ENCODE measurements at places on chromosomes 4 and X. TPM values are rescaled to one million over a fixed set of nuclear protein-coding genes. Genes with fewer than 3 reads are reported as not detected.
A peak's percentile ranks its signal among the peaks of the same experiment; 100 is the strongest.

The ADH1B gene
- 427 TPM for total RNA-seq

DNA sequence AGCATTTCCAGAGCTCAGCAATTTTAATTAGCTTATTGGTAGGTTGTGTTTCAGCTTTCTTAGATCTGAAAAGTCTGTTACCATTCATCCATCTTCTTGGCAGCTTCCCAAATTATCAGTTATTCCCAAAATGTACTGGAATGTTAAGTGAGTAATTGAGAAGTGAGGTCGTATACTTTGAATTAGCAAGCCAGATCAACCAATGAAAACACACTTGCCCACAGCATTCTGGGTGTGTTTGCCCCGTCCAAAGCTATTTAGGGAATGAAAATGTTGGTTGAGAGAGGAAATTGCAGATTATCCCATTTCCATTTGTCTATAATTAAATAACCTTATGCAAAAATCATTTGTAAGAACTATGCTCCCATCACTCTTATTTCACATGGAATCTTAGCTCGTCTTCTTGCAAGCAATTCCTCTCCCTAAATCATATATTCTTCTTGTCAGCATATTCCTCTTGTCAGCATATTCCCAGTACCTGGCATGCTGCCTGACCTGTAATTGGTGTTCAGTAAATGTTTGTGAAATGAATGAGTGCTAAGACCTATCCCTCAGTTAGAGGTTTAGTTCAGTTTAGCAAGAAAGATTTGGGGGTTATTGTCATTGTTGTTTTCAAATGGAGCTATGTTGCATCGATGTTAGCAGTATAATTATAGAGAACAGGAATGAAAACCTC is 23.3 kb upstream of the ANTXR2 start:
- H3K36me3 ChIP-seq, result no peaks in the 10 kb centered on the region
- no peak overlapping the region for H3K4me3 ChIP-seq
- H3K27ac ChIP-seq, result no peak overlapping the region
- H3K27me3 ChIP-seq, result no peaks in the 10 kb centered on the region

DNA sequence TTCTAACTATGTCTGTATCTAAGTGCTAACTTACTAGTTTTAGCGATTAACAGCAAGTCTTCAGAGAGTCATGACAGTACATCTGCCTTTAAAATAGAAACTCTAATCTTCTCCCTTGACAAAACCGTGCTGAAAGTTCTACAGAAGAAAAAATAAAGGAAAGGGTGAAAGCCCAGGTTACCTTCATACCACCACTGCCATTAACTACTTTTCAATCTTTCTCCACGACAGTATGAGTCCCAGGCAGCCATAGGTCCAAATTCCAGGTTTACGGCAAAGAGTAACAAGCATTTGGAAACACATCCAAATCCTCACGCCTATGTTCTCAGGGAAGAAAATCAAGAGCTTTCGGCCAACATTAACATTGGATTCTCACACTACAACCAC is 12.4 kb upstream of the ZCCHC13 start:
- H3K4me3 ChIP-seq, result peak overlapping the region; percentile 59
- no peaks in the 10 kb centered on the region for H3K36me3 ChIP-seq
- no peaks in the 10 kb centered on the region for H3K4me1 ChIP-seq
- H3K27me3 ChIP-seq, result no peaks in the 10 kb centered on the region

The C4orf51 gene
- total RNA-seq, result not detected

- H3K4me1 ChIP-seq, result no peaks in the 10 kb centered on the region
- H3K27ac ChIP-seq, result no peak overlapping the region
- no peak overlapping the region for H3K4me3 ChIP-seq
Observed at GRCh38 chrX:105221374-105221773, 880 bp upstream of the TEX13A start.

- H3K4me3 ChIP-seq, result no peak overlapping the region
- H3K27ac ChIP-seq, result no peak overlapping the region
- no peaks in the 10 kb centered on the region for H3K27me3 ChIP-seq
Observed at GRCh38 chr4:4182835-4183568, 43.7 kb downstream of the OTOP1 start.

DNA sequence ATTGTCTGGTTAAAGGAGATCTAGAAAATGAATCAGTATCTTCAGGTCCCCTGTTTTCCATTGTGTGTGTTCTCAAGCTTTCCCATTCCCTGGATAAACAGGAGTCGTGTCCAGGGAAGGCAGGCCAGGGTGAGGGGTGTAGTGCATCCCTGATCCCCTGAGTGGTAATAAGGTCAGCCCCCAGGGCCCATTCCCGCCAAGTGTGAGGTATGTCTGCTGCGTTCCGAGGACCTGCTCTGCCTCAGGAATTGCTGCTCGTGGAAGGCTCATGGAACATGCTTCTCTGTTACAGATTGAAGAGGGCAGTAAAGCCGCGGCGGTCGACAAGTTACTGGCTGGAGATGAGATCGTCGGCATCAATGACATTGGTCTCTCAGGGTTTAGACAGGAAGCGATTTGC is 87.1 kb downstream of the SHROOM2 start:
- no peak overlapping the region for H3K4me3 ChIP-seq
- H3K36me3 ChIP-seq, result no peaks in the 10 kb centered on the region
- no peaks in the 10 kb centered on the region for H3K27me3 ChIP-seq
- DNase-seq, result no peak
- no peaks in the 10 kb centered on the region for H3K4me1 ChIP-seq

The ARMCX4 gene
- 11.6 TPM for total RNA-seq

DNA sequence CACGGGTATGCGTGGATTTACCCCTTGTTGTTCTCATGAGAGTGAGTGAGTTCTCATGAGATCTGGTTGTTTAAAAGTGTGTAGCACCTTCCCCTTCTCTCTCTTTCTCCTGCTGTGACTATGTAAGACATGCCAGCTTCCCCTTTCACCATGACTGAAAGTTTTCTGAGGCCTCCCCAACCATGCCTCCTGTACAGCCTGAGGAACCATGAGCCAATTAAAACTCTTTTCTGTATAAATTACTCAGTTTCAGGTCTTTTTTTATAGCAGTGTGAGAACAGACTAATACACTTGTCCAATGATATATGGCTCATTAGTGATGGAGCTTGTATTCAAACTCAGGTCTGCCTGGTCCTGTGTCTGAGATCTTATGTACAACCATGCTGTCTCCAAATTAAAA is 28.5 kb upstream of the RTL3 start:
- no peak overlapping the region for H3K4me3 ChIP-seq
- no peaks in the 10 kb centered on the region for H3K4me1 ChIP-seq
- no peaks in the 10 kb centered on the region for H3K27me3 ChIP-seq
- no peak overlapping the region for H3K27ac ChIP-seq
- no peak for DNase-seq

The PCSK1N gene
- total RNA-seq, result 2.3 TPM

GRCh38 chr4:52643785-52644244 is 15.3 kb downstream of the USP46 start:
- no peaks in the 10 kb centered on the region for H3K27me3 ChIP-seq
- H3K4me1 ChIP-seq, result peaks cover 2% of the 10 kb centered on the region
- peak; percentile 71 for DNase-seq
- no peaks in the 10 kb centered on the region for H3K36me3 ChIP-seq

The ABLIM2 gene
- total RNA-seq, result 10.2 TPM

DNA sequence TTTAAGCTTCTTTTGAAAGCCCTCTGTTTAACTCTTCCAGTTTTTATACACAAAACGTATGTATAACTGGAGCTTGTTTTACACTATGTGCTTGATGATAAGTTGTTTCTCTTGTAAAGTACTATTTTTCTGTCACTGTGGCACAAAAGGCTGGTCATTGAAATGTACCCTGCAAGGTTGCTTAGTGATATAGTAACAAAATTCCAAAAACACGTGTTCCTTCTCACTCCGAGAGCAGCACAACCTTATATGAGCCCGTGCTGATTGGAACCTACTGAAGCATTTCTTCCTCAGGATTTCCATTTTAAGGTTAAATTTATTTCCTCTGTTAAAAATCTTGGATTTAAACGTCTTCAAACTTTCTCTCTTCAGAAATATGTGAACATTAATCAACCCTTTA is 772.9 kb upstream of the TENM3 start:
- no peak overlapping the region for H3K4me3 ChIP-seq
- H3K27me3 ChIP-seq, result no peaks in the 10 kb centered on the region
- DNase-seq, result no peak
- H3K36me3 ChIP-seq, result no peaks in the 10 kb centered on the region

DNA sequence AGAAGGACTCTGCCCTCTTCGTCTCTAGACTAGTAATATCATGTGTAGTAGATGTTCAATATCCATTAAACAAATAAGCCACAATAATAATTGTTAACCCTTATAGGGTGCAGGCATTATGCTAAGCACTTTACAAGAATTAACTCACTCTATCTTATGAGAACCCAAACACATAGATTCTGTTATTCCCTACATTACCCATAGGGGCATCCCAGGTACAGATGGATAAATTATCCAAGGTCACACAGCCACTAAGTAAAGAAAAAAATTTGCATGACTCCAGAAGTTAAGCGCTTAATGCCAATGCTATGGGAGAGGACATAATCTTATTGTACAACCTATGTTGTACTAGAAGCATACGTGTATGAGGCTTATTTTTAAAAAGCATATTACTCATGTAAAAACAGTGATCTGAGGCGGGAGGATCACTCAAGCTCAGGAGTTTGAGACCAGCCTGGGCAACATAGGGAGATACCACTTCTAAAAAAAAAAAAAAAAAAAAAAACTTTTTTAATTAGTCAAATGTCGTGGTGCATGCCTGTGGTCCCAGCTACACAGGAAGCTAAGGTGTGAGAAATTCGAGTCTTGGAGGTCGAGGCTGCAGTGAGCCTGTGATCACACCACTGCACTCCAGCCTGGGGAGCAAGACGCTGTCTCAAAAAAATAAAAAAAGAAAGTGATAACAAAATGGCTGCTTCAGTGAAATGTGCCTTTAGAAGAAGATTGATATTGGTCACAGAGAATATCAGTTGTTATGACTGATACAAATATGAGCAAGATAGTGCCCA is 13.6 kb downstream of the LDB2 start:
- no peak overlapping the region for H3K4me3 ChIP-seq
- no peaks in the 10 kb centered on the region for H3K4me1 ChIP-seq
- no peaks in the 10 kb centered on the region for H3K36me3 ChIP-seq
- H3K27me3 ChIP-seq, result no peaks in the 10 kb centered on the region

- H3K27ac ChIP-seq, result no peak overlapping the region
- no peaks in the 10 kb centered on the region for H3K27me3 ChIP-seq
- H3K4me3 ChIP-seq, result no peak overlapping the region
- DNase-seq, result no peak
- no peaks in the 10 kb centered on the region for H3K4me1 ChIP-seq
- H3K36me3 ChIP-seq, result no peaks in the 10 kb centered on the region
Observed at GRCh38 chrX:24862343-24862742, 153.4 kb downstream of the ARX start.

- DNase-seq, result no peak
- H3K27ac ChIP-seq, result no peak overlapping the region
- no peak overlapping the region for H3K4me3 ChIP-seq
- H3K27me3 ChIP-seq, result no peaks in the 10 kb centered on the region
Observed at GRCh38 chrX:121579016-121579760, 531.8 kb downstream of the GLUD2 start.

All from left lung (tissue), 14 donors.